ENCODE measurements at places on chromosomes 5 and 9.

DNA sequence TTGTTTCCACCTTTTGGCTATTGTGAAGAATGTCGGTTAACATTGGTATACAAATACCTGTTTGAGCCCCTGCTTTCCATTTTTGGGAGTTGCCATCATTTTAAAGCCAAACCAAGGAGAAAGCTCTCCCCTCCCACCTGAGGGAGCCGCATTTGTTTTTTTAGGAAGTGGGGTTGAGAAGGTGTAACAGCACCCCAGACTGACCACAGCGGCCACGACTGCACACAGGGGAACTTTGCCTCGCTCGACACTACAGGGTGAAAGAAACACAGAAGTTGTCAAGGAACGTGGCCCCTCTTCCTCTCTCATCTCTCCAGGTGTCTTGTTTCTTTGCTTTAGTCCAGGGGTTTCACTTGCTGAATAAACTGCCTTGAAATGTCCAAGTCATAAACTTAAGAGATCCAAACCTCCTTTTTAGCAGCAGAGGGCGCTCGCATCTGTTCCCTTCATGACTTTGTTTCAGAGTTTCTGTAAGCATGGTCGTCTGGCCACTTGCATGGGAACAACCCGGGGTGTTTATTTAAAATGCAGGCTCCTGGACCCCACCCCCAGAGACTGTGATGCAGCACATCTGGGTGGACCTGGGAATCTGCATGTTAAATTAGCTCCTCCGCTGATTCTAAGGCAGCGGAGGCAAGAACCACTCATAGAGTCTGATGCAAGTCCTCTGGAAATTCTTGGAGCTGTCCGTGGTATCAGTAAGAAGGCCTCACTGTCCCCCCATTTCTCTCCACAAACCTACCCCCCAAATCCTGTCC, 2.1 kb upstream of the TTLL11 start:
- peak; percentile 64 for DNase-seq

DNA sequence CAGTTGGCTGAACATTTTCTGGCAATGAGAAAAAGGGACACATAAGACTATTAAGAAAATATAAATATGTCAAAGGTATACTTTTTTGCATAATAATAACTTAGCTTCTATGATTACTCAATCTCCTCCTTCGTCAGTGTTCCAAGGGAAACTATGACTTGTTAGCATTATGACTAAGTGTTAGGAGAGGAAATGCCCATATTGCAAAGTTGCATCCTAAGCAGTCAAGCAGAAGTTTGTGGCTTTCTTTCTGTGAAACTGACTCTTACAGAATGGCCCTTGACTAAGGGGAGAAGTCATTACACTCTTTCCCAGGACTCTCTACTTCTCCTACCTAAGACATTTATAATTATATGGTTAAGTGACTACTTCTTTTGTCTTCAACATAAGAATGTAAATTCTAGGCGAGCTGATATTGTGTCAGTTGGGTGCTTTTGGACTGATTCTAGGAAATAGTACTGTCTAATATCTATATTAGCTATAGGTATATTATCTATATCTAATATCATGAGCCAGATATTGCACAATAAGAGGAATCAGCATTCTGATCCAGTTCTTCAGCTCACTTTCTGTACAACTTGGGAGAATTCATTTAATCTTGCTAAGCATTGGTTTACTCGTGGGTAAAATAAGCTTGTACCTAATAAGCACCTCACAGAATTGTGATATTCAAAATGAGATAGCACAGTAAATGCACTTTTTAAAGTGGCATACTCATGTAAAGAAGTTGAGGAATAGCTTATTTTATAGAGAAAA, 16.4 kb upstream of the SPINK6 start:
- peak; percentile 9 for DNase-seq

- DNase-seq = no peak
Measured at GRCh38 chr5:31251032-31251431, 57.5 kb downstream of the CDH6 start.

GRCh38 chr9:92224177-92224576, 69.3 kb downstream of the IARS1 start:
- DNase-seq = no peak

DNA sequence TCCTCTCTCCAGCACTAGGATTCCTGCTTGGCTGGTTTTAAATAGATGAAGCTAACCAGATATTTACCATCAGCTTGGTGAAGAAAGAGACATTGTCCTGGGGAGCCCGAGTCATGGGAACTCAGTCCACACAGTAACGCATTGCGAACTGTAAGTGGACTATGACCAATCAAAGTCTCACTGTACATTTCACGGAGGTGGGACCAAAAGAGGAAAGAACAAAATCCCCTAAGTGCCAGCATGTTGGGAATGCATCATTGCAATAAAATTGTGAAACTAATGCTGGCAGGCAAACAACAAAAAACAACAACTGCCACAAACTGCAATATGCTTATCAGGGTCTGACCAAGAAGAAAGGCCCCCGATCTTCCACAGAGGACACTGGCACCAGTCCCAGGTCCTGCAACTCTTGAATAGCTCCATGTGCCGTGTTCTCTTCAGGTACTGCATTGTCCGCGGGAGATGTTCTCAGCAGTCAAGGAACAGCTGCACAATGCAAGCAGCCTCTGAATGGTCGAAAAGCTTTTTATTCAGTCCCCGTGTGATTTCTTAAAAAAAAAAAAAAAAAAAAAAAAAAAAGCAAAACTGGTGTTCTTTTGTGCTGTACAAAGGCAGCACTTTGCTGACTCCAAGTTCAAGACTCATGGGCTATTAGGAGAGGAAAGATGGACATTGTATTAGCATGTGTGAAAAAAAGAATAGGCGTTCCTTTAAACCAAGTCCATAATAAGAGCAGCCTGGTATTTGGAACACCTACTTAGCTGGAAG, 38.1 kb downstream of the SEMA6A start:
- no peak for DNase-seq

DNA sequence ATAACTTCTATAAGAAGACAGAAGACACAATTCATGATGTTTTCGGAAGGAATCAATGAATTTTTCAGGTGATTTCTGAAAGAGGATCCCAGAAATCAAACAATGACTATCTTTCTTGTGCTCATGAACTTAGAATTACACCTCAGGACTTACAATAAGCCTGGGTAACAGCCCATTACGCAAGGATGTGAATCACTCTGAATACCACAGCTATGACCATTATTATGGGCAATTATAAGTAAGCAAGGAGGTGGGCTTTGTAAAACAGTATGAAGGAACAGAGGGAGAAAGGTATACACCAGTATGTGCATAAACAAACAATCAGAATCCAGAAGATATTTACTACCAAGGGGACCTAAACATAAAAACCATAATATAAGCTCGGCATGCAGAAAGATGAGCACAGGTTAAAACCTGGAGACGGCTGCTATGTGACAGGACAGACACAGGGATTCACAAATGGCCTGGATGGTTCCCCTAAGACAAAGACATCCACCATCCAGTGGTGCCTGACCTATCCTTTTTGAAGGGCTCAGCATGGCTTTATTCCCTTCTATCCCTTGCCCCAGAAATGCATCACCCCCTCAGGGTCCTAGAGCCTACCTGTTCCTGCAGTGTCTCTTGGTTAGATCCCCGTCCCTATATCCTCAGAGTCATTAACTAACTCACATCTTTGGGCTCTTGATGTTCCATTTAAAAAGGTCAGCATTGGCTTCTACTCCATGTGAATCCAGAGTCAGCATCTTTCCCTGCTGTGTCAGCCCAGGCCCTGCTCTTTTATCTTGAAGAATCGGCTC, 21.8 kb upstream of the PPP2CA start:
- no peak for DNase-seq

DNA sequence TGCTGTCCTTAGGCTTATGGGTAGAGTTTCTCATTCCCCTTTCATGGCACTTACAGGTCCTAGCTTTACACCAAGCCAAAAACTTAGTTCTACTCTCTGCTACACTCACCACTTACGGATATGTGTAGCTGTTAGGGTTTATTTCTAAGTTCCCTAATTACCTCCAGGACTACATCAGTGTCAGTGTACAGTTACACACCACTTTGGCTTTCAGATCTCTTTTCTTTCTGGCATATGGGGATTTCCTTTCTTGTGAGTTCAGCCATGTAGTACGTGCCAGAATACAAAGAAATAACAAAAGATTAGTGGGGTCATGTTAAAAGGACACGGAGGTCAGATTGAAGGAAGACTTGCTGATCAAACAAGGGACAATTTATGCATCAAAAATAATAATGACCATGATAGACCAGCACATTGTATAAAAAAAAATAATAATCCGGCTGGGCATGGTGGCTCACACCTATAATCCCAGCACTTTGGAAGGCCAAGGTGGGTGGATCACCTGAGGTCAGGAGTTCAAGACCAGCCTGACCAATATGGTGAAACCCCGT, 41.8 kb downstream of the LYRM7 start:
- no peak for DNase-seq

DNA sequence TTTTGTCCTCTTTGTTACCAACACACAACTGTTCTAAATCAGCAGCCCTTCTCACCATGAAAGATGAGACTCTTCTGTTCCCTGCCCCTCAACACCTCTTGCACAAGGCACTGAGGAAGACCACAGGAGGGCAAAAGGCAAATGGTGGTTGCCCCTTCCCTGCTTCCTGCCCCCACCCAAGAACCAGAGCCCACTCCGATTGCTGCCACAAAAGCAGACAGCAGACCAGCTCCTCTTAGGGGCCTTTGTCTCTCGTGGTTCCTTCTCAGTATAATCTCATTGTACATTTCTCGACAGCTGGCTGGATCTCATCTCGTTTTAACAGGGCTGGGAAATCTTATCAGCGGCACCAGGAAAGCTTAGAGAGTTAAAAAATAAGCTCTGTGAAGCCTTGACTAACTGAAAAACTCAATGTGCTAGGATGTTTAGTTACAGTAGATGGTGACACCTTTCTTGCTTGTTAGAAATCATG, 1.1 kb downstream of the MVB12B start:
- no peak for DNase-seq

DNA sequence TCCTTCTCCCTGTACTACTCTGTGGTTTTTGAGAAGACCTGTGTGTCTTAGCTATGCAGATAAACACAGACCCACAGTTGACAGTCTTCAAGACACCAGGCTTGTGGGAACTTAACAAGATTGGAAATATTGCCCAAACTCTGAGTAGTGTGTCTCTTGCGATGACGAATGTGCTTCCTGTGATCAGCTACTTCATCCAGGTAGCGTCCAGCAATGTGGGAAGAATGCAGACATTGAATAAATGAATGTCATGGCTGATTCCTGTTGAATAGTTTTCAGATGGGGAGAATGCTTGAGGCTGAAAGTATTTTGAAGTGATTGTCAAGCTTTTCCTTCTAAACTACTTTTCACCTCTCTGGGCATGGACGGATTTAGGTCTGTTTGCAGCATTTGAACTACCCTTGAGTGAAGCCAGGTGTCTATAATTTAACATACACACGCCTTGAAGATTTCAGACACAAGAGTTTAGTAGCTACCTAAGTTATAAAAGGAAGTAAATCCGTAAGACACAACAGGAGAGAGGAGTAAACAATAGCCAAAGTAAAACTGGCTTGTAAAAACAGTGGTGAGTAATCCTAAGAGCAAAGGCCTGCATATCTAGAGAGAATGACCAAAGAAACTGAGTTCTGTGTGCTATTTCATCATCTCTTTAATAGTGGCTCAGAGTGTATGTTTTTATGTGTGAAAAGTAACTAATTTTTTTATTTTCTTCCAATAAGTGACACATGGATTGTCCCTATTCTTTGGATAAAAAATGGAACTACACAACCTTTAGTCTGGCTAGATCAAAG, 30.0 kb upstream of the ARL14EPL start:
- no peak for DNase-seq

DNA sequence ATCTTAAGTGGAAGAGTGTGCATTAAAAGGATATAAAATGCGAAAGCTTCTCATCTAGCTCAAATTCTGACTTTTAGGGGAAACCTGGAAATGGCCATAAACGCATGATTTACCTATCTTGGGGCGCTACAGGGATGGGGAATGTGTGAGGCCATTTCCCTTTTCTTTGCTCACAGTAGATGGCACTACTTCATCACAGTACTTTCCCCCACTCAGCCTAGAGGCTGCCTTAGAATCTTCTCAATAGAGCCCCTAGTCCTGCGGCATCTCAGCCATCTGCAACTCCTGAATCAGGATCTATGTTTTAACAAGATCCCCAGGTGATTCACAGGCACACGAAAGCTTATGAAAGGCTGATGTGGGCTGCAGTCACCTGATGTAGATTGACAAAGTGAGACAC, 110.8 kb downstream of the LHFPL2 start:
- no peak for DNase-seq

DNA sequence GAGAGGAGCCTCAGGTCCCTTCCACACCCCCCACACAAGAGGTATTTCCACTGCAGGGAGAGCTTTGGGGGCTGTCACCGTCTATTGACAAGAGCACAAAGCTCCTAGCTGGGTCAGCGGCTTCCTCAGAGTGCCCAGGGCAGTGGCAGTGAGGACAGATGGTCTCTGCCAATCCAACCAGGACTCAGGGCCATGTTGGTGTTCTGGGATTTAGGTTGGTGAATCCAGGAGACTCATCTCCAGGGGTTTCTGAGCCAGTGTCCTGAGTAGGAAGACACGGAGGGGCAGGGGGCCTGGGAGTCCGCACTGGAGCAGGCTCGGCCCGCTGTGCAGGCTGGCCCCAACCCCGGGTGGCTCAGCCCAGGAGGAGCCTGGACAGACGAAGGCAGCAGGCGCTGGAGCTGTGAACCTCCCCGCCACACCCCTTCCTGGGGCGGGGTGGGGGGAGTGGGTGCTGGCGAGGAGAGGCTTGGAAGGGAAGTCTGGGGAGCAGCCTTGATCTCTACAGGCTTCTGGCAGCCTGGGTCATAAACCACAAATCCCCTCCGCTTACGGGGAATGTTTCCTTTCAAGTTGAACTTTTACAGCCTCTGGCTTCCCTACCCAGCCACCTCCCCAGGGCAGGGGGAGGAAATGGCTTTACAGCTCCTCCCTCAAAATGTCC, 19.6 kb downstream of the CRB2 start:
- DNase-seq = no peak

DNA sequence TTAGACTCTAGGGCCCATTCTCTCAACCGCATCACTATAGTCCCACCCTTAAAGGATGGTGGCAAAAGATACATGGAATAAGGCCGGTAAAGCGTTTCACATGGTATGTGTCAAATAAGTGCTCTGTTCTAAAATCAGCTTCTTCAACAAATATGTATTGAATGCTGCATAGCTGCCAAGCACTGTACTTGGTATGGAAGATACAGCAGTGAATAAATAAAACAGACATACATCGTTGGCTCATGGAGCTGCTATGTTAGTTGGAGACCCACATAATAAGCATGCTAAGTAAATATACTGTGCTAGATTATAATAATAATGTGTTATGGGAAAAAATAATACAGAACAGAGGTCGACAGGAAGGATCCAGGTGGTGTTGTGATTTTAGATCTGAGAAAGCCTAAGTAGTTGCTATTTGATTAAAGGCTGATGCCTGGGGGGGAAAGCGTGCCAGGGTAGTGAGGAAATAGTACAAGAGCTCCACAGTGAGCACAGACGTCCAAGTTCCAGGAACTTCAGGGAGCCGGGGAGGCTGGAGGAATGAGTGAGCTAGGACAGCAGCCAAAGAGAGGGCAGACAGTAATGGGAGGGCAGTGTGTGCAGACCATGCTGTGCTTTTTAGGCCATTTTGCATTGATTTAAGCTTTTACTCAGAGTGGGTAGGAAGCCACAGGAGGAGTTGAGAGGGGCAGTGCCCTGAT, 93.7 kb downstream of the JAKMIP2 start:
- DNase-seq = no peak

- DNase-seq = no peak
Measured at GRCh38 chr5:120808135-120808534, 344.0 kb downstream of the PRR16 start.
